ENCODE measurements at places on chromosomes 7 and 10.

- DNase-seq: no peak
Measured at GRCh38 chr7:1538544-1539180, 8.2 kb downstream of the MAFK start.

- DNase-seq: no peak
Measured at GRCh38 chr7:141400356-141400755, 150.9 kb upstream of the AGK start.

DNA sequence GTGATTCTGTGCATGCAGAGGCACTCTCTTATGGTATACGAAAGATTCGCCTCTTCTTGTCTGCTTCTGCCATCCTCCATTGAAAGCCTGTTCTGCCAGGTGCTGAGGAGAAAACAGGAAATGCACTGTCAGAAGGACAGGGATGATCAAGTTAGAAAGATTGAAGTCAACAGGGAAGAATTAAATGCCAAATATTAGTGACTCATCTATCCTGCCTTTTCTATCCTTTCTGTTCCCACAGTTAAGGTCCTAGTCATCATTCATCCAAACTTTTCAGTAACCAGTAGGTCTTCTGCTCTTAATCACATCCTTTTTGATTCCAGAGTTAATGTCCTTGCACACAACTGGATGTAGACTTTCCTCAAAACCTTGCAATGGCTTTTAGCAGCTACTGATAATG, 4.8 kb upstream of the ZNF783 start:
- no peak for DNase-seq

DNA sequence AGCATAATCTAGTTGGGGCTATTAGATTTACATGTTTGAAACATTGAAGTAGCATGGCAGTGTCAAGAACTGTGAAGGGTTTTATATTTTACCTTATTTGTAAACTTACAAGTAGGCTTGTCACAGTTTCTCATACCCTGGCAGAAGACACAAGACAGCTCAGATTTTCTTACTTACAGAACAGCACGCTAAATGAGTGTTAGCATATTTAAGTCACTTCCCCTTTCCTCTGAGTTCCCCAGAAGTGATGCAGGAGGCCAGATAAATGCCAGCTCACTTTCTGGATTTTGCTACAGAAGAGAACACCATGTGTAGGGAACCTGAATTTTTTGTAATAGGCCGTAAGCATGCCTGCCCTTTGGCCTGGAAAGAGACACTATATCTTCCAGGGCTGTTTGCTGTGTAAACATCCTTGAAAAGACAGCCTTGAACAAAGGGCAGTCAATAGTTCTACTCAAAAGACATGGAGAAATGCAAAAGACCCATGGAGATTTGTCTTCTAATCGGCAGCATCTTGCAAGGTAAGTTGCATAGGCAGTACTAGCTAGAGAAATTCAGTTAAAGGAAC, 279.1 kb downstream of the PHF14 start:
- DNase-seq: no peak

GRCh38 chr10:127563718-127564553, 14.8 kb downstream of the NPS start:
- DNase-seq: no peak

DNA sequence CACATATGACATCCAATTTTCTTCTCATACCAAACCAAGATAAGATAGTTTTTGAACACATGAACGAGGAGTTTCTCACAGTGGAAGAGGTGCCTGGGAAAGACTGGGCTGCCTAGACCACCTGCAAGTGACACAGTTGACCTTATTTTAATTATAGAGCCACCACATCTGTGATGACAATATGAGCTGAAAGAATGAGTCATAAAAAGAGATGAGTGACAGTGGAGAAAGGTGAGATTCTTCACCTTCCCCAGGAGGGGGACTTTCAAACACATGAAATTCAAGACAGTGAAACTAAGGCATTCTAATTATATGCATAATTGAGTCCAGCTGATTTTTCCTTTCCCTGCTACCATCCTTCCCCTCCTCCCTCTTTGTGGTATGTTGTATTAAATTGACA, 475.5 kb downstream of the NXPH1 start:
- DNase-seq: no peak

DNA sequence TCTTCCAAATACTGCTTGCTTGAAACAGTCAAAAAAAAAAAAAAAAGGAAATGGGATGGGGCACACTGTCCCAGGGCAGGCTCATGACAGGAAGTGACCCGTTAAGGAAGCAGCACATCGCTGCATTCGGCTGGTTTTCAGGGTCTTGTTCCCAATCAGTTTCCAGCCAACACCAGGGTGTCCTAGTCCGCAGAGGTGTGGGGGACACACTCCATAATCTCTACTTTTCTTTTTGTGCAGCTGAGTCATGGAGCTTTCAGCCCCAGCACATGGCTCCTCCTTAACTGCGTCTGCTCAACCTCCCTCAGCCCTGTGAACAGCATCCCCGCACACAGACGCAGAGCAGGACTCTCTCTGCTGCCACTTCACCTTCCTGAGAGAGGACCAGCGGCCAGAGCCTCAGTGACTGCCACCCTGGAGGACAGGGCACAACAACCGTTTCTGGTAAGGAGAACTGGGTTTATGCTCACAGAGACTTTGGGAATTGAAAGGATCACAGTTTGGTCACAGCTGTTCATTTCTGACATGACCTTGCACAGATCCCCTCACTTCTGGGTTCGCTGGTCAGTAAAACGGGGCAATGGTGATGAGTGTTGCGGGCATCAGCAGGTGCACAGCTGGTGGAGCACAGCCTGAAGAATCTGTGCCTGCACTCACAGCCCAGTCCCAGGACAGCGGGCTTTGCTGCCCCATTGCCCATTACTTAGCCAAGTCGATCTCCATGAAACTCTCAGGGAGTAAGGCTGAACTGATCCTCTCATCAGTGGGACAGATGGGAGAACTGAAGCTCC, at the start of gene GIMAP5:
Gene GIMAP5 (plus strand): TSS at position 154 of the 791 bp plus-strand sequence. CDS start 3,467 bp downstream, outside the sequence.
- DNase-seq: no peak

DNA sequence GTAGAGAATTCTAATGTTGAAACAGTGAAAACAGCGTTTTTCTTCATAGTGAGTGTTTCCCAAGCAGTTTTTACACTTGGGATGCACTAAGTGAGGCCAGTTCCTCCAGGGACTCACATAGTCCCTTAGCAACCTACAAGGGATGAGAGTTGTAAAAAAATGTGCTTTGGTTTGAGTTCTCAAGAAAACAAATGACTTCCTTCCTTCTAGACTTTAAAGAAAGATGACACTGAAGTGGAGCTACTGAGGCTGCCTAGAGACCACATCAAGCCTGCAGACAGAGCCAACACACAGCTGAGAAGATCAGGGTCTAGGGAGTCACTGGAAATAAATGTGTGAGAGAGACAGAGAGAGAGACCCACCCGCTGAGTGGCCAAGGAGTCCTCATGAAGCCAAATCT, 264.4 kb downstream of the TNS3 start:
- DNase-seq: no peak

- no peak for DNase-seq
Measured at GRCh38 chr10:130875116-130875515, 436.4 kb downstream of the TCERG1L start.

GRCh38 chr7:16926283-16926682, 44.5 kb upstream of the AGR3 start:
- DNase-seq: no peak

- DNase-seq: no peak
Measured at GRCh38 chr7:1181031-1181430, 21.0 kb upstream of the ZFAND2A start.

- no peak for DNase-seq
Measured at GRCh38 chr10:3738855-3739350, 46.1 kb downstream of the KLF6 start.

DNA sequence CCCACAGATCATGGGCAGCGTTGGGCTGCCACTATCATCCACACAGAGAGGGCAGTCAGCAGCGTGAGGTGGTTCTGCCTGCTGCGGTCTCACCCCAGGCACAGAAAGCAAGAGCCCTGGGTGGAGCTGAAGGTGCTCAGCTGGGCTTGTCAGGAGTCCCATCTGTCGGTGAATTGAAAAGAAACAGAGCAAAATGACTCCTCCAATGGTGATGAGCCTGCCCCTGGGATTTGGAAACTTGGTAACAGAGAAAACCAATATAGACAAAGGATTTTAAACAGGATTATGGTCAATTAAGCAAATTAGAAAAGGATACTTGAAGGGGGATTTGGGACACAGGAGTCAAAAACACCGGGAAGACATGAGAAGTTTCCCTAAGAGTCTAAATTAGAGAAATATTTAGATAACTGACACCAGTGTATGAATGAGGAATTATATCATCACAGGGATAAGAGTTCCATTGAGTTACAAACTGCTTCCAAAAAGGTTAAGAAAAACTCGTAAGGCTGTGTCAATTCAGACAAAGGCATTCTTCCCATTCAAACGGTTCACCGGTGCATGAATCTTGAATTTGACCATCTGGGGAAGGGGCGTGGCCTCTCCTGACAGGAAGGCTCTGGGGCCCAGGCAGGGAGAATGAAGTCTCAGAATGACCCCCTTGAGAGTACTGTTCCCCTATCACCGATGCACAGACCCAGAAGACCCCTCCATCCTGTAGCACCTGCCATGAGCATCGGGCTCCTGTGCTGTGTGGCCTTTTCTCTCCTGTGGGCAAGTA, 70.0 kb upstream of the PRSS58 start:
- DNase-seq: no peak

GRCh38 chr10:101050208-101051069, 11.3 kb upstream of the KAZALD1 start:
- peak; percentile 81 for DNase-seq

DNA sequence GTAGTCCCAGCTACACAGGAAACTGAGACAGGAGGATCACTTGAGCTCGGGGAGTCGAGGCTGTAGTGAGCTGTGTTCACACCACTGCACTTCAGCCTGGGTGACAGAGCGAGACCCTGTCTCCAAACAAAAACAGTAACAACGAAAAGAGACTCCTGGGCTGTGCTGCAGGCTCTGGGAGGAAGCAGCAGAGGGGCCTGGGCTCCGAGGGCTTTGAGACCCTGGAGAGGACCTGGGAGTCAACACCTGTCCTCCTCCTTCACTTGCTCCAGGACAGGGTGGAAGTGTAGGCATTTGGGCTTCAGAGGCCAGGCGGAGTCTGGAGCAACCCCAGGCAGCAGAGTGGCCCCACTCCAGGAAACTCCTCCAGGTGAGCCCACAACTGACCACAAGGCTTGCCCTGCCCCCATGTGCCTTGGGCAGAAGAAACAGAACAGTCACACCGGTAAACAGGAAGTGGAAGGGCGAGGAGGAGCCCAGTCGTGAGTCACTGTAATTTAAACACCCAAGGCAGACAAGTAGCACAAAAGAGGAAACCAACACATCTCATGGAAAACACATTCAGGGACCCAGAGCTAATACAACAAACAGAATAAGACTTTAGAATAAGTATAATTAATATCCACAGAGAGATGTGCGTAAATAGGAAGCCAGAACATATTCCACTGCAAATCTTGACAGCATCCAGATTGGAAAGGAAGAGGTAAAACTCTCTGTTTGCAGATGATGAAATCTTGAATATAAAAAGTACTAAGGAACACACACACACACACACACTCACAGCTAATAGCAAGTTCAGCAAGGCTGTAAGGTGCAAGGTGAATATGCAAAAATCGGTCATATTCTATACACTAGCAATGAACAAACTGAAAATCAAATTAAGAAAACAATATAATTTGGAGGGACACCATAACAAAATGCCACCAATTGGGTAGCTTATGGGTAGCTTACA, 20.5 kb upstream of the RASGEF1A start:
- peak; percentile 53 for DNase-seq

- DNase-seq: peak; percentile 35
Measured at GRCh38 chr7:76048668-76048988, 722 bp downstream of the MDH2 start.

DNA sequence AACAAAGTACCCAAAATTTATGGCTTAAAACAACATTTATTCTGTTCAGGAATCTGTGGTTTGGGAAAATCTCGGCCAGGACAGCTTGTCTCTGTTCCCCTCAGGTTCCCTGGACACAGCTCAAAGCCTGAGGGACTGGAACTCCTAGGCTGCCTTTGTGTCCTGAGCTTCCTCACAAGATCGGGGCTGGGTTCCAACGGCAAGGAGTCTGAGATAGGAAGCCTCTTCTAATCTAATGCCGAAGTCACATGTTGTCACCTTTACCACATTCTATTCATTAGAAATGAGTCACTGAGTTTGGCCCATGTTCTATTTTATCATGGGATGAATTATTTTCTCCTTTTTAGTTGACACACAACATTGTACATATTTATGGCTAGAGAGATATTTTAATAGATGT, 80.5 kb downstream of the ANKRD26 start:
- DNase-seq: no peak

- DNase-seq: no peak
Measured at GRCh38 chr10:75779276-75779675, 347.9 kb downstream of the LRMDA start.

GRCh38 chr10:88477343-88478085, 105.6 kb downstream of the RNLS start:
- DNase-seq: no peak

GRCh38 chr10:132422903-132423825, 26.2 kb downstream of the PWWP2B start:
- DNase-seq: no peak

GRCh38 chr7:45918556-45918955, 2.5 kb downstream of the IGFBP3 start:
- no peak for DNase-seq

DNA sequence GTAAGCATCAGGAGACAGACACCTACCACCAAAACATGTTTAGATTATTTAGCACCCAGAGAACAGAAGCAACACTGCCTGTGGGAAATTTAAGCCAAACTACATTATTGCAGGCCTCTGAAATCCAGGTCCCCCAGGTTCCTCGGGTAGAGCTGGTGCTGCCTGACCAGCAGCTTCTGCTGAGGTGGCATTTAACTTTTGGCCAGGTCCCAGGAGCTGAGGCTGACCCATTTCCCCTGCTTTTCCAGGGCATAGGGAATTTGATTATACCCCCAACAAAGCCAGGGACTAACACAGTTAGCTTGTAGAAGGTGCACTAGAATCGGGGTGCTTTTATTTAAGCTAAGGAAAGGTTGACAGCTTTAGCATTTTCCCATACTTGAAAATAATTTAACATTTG, 4.7 kb downstream of the LRRC4 start:
- no peak for DNase-seq

DNA sequence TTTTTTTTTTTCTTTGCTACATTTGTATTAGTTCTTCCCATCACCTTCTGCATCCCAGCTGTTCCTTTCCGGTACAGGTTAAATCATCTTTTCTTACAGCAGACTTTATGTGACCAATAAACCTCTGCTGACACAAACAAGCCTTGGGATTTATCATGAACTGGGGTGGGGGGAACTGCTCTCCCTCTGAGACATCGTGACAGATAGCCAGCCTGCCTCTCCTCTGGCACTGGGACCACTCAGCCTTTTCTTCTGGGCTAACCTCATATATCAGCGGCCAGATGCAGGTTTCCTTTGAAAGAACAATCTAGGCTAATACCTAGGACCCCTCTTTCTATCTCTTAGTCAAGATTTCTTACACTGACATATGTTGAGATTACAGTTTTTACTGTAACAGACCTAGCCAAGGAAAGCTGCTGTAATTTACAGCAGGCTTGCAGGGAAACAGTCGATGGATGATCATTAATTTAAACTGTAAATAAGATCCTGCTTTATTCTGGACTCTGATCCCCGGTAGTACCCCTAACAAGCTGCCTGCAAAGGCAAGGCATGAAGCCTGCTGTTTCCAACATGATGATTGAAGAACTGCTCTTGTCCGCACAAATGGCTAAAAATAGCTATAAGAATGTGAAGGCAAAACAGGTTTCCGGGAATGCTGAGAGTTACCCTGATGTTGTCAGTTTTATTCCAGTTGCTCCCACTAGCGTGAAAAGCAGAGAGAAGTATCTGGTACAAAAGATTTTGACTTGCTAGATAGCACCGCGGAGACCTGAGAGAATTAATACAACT, 338.7 kb downstream of the SORCS1 start:
- no peak for DNase-seq

- DNase-seq: no peak
Measured at GRCh38 chr10:7635408-7636125, 31.2 kb downstream of the ITIH5 start.

GRCh38 chr10:117830205-117830604, 216.5 kb downstream of the RAB11FIP2 start:
- DNase-seq: no peak

Measured in left colon (tissue), 2 donors.